Smooth muscle cell of bladder (primary cell): ENCODE measurements at places on chromosomes 12 and 14. TPM values are rescaled to one million over a fixed set of nuclear protein-coding genes. Genes with fewer than 3 reads are reported as not detected.

The P2RX2 gene
- not detected in 2 replicates for total RNA-seq

The TMEM119 gene
- total RNA-seq, result 44.5 and 62.7 TPM in 2 replicates

The TMEM63C gene
- total RNA-seq, result 0.65 and 0.71 TPM in 2 replicates

The PPP1R1A gene
- total RNA-seq, result not detected in 2 replicates

The RNFT2 gene
- total RNA-seq, result 0.74 and 1.3 TPM in 2 replicates

The CCDC177 gene
- total RNA-seq, result under 0.01 TPM in 2 replicates

The SERPINA10 gene
- total RNA-seq, result not detected in 2 replicates

The POTEG gene
- not detected in 2 replicates for total RNA-seq

The A2ML1 gene
- 0.09 and 0.14 TPM in 2 replicates for total RNA-seq

The PLA2G1B gene
- not detected in 2 replicates for total RNA-seq

The SEL1L gene
- 114 and 127 TPM in 2 replicates for total RNA-seq

The CTSG gene
- total RNA-seq, result not detected in 2 replicates

The HOXC10 gene
- total RNA-seq, result 0.18 and 0.43 TPM in 2 replicates

The TAS2R7 gene
- total RNA-seq, result not detected in 2 replicates

The CCDC197 gene
- total RNA-seq, result not detected in 2 replicates

The ARMH4 gene
- total RNA-seq, result 1.00 and 4.0 TPM in 2 replicates

The IAPP gene
- not detected in 2 replicates for total RNA-seq

The DACT1 gene
- 44.8 and 78.7 TPM in 2 replicates for total RNA-seq

The HOXC5 gene
- total RNA-seq, result not detected in 2 replicates

The CCDC175 gene
- not detected in 2 replicates for total RNA-seq

The RERGL gene
- not detected in 2 replicates for total RNA-seq

The TFCP2 gene
- total RNA-seq, result 5.8 and 8.0 TPM in 2 replicates

The HECTD4 gene
- total RNA-seq, result 16.5 and 19.4 TPM in 2 replicates

The MANSC4 gene
- total RNA-seq, result not detected in 2 replicates

The GALNT9 gene
- total RNA-seq, result 0.14 and 0.28 TPM in 2 replicates

The LMO3 gene
- 4.1 and 10.8 TPM in 2 replicates for total RNA-seq

The TRIP11 gene
- 30.7 and 31.1 TPM in 2 replicates for total RNA-seq

The TCTN2 gene
- total RNA-seq, result 8.0 and 15.5 TPM in 2 replicates

The PPFIA2 gene
- total RNA-seq, result 0.85 and 2.2 TPM in 2 replicates

The NOVA1 gene
- total RNA-seq, result 1.4 and 1.6 TPM in 2 replicates

The FAM222A gene
- under 0.01 and 0.09 TPM in 2 replicates for total RNA-seq

The RNASE11 gene
- not detected in 2 replicates for total RNA-seq

The PTPRO gene
- total RNA-seq, result 0.85 and 1.3 TPM in 2 replicates

The OLR1 gene
- 0.92 and 3.1 TPM in 2 replicates for total RNA-seq

The E2F7 gene
- total RNA-seq, result 2.6 and 3.9 TPM in 2 replicates

The KRT77 gene
- not detected in 2 replicates for total RNA-seq

The ABCC9 gene
- 10.7 and 26.7 TPM in 2 replicates for total RNA-seq

The AKAP6 gene
- total RNA-seq, result 1.00 and 2.7 TPM in 2 replicates

The CLECL1 gene
- not detected in 2 replicates for total RNA-seq

The SLC6A15 gene
- total RNA-seq, result 16.8 and 17.6 TPM in 2 replicates

The CCDC38 gene
- total RNA-seq, result not detected in 2 replicates

The RD3L gene
- total RNA-seq, result not detected in 2 replicates

The SLC38A4 gene
- total RNA-seq, result 1.1 and 4.2 TPM in 2 replicates

The TGM1 gene
- total RNA-seq, result 0.71 and 1.6 TPM in 2 replicates

The GIT2 gene
- total RNA-seq, result 27.7 and 35.8 TPM in 2 replicates

The RNASE7 gene
- total RNA-seq, result not detected in 2 replicates

The ACOT6 gene
- not detected in 2 replicates for total RNA-seq

The TBX5 gene
- 1.3 and 1.6 TPM in 2 replicates for total RNA-seq

The TPI1 gene
- 1,608 and 1,630 TPM in 2 replicates for total RNA-seq

The SMCO2 gene
- 0.14 TPM in 1 of 2 replicates, not detected in the other for total RNA-seq

The RFX4 gene
- total RNA-seq, result not detected in 2 replicates

The MAP1LC3B2 gene
- total RNA-seq, result 0.14 and 0.28 TPM in 2 replicates

The GAS2L3 gene
- 5.3 and 6.3 TPM in 2 replicates for total RNA-seq

The CLEC6A gene
- total RNA-seq, result not detected in 2 replicates
